ENCODE measurements at places on chromosomes 13 and 19.
A peak's percentile ranks its signal among the peaks of the same experiment; 100 is the strongest.

GRCh38 chr19:17579661-17580244 lies 24.3 kb downstream of the COLGALT1 start:
- DNase-seq = peak; percentile 53

DNA sequence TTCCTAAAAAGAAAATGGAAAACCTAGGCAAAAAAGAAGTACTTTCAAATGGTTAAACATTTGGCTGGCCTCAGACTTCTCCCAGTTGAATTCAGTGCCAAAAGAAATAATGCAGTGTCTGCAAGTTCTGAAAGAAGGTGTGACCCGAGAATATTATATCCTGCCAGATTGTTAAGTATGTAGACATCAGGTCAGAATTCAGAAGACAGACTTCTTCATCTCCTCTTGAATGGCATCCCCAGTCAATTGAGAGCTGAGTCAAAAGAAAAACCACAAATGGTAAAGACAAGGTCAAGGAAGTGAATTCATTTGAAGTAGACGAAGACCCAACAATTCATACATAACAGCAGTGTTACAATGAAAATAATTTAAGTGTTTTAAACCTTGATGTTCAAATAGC lies 194.5 kb downstream of the NBEA start:
- DNase-seq = no peak

- no peak for DNase-seq
These were observed 27.5 kb upstream of the ANKRD10 start for GRCh38 chr13:110942248-110942981.

DNA sequence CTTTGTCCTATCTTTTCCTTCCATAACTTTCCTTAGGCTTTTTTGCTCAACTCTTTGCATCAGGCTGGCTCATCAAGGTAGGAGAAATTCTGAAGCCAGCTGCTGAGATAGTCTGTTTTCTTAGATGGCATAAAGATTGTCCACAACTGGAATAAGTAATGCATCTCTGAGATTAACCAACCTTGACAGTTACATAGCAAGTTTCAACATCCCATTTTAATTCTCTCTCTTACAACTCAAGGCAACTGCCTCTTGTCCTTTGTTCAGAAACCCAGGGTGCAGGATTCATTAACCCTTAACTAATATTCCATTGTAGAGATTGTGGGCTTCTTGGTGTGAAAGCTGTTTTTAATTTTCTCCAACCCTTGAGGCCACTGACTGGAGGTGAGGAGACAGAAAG lies 239.2 kb downstream of the LACC1 start:
- no peak for DNase-seq

DNA sequence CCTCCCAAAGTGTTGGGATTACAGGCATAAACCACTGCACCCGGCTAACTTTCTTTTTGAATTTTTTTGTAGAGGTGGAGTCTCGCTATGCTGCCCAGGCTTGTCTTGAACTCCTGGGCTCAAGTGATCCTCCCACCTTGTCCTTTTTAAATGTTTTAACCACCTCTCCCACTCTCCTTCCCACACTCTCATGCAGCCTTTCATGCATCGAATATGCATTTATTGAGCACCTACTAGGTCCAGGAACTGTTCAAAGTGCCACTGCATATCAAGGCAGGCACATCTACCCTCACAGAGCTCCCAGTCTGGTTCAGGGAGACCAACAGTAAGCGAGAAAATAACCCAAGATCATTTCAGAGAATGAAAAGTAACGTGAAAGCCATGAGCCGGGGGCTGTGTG lies 1.2 kb downstream of the TICAM1 start:
- no peak for DNase-seq

DNA sequence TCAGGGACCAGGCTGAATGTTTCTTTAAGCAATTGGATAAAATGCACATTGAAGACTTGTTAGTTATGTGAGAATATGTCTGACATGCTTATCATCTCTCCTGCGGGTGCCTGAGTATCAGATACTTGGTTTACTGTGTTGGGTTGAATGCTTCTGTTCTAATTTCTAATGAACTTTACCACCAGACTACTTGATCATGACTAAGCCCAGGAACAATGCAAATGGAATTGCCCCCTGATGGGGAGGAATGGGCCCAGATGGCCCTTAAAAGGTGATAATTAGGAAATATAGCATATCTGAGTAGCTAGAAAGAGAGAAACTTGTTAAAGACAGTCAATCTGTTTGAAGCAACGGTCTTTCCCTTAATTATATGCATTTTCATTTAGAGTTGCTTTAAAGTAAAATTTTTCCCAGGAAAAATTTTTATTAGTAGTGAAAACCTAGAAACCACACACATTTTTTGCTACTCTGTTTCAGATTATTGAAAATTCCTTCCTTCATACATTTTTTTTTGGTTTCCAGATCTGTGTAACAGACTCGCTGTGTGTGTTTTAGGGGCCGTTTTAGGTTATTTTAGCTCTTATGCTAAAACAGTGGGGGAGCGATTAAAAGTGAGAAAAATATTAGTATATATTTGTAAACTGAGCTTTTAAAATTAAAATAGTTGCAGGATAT lies 186.6 kb downstream of the TM9SF2 start:
- no peak for DNase-seq

DNA sequence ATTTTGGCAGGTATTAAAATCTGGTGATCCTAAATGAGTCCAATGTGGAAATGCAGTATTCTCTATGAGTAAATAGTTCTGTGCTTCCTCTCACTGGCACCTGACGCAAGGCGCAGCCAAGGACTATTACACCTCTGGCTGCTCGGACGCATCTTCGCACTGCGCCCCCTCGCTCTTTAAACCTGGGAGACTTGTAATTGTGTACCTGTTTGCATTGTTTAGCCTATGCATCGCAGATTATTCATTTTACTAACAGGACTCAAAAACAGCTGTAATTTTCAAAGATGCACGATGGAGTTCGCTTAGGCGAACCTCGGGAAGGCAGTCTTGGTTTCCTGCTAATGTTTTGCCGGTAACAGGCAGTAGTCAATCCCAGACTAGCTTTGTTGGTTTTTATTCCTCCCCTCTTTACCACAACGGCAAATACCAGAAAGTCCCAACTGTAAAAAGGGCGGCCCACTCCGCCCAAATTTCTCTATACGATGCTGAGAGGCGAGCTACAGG lies 113.2 kb downstream of the KCNRG start:
- no peak for DNase-seq

DNA sequence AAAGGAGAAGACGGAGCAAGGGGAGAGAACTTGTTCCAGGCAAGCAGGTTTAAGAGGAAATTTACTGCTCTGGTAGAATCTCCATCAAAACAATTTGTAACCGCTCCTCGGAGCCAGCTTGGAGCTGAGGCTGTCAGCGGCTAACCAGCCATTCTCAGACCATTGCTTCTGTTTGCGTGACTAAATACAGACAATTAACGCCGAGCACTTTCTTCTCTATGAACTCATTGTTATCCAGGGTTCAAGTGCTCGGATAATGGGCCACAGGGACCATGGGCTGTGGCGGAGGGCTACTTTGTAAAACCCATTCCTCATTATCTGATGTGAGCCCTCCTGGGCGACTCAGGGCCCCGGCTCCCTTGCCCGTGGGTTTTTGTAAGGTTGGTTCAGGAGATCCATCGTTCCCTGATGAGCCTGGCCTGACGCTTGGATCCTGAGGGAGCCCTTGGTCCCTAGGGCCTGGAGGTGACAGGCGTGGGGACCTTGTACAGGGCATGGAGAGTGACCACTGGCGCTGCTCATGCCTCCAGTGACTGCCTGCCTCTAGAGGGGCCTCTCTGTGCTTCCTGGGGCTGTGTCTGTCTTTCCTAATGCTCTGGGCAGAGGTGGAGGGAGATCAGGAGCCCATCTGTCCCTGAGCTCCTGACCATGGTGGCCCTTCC lies 61.5 kb upstream of the ZNF536 start:
- no peak for DNase-seq

DNA sequence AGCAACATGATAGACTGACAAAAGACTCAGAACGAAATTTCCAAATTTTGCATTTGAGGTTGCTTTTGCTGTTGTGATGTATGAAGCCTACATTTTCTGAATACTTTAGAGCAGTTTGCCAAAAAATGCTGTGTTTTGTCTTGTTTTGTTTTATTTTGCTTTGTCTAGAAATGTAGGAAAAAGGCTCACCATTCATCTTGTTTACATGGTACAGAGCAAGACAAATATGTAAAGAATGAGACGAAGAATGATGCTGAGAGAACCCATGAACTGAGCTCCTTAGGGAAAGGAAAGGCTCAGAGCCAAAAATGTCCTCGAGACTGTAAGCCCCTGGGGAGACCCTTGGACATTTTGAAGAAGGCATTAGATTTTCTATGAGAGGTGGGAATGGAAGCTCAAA lies 6.8 kb upstream of the SPART start:
- no peak for DNase-seq

DNA sequence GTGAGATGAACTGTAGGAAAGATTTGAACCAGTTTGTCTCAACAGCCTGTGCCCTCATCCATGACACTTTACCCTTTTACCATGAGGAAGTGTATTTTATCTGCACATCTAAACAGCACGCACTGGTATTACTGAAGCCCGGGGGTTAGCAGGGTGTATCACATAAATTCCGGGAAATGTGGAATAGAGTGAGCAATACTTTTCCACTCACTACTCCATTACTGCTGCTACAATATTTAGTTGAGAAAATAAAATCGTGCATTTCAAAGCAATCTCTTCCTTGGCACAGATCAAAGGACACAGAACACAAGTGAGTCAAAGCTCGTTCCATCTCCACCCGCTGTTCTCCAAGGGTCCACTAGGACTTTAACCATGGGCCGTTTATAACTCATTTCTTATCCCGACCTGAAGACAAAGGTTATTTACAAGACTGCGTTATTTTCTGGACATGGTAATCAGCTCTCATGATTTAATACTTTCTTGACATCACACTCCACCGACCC lies 35.2 kb downstream of the STK24 start:
- no peak for DNase-seq

- DNase-seq = no peak
These were observed 506.7 kb upstream of the GPC6 start for GRCh38 chr13:92719868-92720267.

- DNase-seq = no peak
These were observed 39.6 kb downstream of the ANKRD10 start for GRCh38 chr13:110875241-110875640.

- no peak for DNase-seq
These were observed 6.0 kb downstream of the C13orf46 start for GRCh38 chr13:113967729-113968462.

DNA sequence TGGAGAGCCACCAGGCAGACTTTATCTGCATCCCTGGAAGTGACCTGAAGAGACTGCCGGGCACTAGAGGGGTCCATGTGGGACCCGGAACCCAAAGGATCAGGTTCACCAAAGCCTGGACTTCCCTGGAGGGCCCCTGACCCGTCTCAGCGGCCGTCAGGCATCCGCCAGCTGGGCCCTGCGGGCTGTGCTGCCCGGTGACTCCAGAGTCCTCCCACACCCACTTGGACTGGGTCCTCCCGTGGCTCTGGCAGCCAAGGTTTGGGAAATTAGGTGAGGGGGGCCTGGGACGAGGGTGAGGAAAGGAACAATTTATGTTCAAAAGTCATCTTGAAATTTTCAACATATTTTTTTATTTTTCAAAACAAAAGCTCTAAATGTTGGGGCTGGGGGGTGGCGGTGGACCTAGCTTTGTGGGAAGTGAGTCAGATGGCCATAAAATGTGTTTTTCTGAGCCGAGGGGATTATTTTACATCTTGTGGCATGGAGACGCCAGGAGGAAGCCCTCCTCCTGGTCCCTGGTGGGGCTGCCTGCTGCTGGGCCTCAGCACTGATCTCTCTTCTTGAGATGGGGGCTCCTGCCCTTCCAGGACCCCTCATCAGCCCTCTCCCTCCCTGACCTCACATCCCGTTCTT lies 20.2 kb downstream of the CEBPA start:
- no peak for DNase-seq

DNA sequence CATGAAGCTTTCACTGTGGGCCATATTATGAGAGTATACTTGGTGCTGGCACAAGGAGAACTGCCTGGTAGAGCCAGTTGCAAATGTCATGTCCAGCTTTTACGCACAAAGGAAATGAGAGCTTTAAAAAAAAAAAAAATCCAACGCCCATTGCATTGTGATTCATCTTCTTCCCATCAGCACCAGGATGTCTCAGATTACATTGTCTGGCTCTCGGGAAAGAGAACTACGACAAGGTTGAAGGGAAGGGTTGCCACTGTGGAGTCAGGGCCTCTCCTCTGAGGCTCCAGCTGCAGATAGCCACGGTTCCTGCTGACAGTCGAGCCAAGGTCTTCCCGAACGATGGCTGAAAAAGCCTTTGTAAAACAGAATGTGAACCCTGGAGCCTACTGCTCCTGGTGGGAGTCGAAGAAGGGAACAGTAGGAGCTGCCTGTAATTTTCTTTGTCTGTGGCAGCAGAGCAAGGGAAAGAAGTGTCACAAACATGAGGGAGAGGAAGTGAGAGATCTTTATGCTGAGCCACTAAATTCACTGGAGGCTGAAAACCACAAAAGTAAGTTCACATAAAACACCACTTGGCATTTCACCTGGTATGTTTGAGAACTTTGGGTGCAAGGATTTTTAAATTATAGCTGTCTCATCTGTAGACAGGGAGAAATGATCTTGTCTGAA lies 704.7 kb downstream of the DIAPH3 start:
- peak; percentile 49 for DNase-seq

DNA sequence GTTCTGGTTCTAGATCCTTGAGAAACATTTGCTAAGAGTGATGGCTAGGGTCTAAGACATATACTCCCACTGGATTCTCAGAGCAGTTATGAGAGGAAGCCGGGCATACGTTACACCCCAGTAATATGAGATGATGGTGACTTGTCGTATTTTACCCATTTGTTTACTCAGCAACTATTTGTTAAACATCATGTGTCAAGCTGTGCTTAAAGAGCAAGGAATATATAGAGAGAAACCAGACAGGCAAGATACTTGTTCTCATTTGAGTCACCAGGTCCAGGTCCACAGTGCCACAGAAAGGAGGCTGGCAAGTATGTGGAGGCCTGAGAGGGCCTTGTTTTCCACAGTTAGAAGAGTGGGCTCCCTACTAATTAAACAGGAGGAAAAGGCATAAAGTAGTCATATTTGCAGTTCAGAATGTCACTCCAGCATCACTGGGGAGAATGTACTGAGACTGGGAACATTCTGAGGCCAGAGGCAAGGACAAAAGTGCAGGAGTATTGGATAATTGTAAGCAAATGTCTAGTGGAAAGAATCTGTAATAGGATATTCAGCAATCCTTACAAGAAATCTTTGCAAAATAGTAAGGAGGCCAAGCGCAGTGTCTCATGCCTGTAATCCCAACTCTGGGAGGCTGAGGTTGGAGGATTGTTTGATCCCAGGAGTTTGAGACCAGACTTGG lies 142.2 kb downstream of the IRS2 start:
- no peak for DNase-seq

DNA sequence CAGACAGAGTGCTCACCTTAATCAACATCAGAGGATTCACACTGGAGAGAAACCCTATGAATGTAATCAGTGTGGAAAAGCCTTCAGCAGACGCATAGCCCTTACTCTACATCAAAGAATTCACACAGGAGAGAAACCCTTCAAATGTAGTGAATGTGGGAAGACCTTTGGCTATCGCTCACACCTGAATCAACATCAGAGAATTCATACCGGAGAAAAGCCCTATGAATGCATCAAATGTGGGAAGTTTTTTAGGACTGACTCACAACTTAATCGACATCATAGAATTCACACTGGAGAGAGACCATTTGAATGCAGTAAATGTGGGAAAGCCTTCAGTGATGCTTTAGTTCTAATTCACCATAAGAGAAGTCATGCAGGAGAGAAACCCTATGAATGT lies 18.3 kb downstream of the ZNF527 start:
- no peak for DNase-seq

- no peak for DNase-seq
These were observed 46.1 kb upstream of the DCUN1D2 start for GRCh38 chr13:113536461-113537110.

Measured in SW 1271 (cell line).